Coronary artery (tissue), 2 donors: ENCODE measurements at places on chromosomes 16 and 17.

- DNase-seq, result no peak
These were observed at the start of gene ATP2A3 for GRCh38 chr17:3964203-3965117. Gene ATP2A3 (minus strand): TSS chr17:3964437. CDS start chr17:3964291, 146 bp downstream.

DNA sequence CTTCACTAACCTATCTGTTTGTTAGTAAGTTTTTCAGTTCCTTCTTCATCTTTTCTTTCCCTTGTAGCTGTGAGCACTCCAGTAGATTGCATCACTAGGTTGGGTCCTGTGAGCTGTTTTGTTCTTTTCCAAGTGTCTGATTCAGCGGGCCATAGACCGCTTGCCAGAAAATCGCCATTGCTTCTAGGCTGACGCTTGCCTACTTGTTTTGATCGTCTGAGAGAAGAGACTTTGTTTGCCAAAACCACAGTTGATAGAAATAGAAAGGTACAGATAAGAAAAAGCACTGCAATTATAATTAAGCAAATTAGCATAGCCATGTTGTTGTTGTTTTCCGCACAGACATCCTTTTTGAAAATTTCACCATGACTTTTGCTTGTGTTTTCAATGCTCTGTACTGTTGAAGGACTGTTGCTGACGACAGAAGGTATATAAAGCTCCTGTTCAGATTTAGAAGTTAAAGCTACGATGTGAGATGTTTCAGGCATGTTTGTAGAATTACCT, 3.1 kb downstream of the EVI2A start:
- no peak for DNase-seq

DNA sequence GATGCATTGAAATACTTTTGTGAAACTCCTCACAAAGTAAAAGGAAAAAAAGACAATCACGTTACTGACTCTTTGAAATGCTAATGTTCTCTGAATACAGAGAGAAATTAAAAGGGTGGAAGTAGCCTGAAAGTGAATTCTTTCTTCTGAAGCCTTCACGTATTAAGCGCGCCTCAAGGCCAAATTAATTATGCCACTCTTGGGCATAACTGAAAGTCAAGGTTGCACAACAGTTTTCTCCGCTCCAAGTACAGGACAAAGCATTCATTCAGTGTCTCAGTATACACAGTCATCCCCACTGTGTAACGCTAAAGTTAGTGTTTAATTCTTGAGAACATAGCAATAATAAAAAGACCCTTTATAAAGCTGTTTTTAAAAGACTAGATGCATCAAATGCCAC, 21.5 kb downstream of the PARN start:
- DNase-seq, result no peak

- peak; percentile 72 for DNase-seq
These were observed 117.4 kb downstream of the IRF8 start for GRCh38 chr16:86016201-86016965.

GRCh38 chr16:2429771-2430663, 770 bp downstream of the CCNF start:
- no peak for DNase-seq
